NCI-H1105 (cell line): ENCODE measurements at places on chromosomes 16 and 17.
A peak's percentile ranks its signal among the peaks of the same experiment; 100 is the strongest.

- no peak for DNase-seq
Measured at GRCh38 chr16:22635357-22635761, 124.7 kb downstream of the NPIPB5 start.

GRCh38 chr17:67500261-67500660 is 123.2 kb downstream of the PITPNC1 start:
- DNase-seq, result no peak

DNA sequence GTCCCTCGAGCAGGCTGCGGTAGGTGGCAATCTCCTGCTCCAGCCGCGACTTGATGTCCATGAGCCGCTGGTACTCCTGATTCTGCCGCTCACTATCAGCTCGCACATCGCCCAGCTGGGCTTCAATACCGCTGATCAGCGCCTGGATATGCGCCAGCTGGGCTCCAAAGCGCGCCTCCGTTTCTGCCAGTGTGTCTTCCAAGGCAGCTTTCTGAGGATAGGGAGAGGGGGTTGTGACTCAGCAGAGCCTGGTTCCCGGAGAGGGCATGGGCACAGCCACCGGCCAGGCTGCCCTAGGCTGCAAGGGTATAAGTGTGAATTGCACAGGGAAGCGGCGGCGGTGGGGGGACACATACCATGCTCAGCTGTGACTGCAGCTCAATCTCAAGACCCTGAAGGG is 4.3 kb downstream of the KRT19 start:
- DNase-seq, result peak; percentile 78

DNA sequence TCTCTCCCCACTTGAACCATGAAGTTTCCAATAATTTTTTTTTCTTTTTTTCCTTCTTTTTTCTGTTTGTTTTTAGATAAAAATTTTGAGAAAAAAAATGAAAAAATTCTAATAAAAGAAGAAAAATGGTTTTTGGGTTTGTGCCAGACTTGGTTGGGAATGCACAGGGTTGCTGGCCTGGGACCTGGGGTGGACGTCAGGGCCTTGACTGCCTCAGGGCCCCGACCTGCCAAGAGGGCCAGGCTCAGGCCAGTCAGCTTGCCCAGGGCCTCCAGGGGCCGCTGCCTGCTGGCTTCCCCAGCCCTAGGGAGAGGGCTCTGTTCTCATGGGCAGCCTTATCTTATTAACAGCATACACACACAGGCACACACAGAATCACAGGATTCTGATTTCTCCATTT is 6.5 kb downstream of the TBX6 start:
- no peak for DNase-seq

GRCh38 chr16:13036600-13036999 is 135.2 kb downstream of the SHISA9 start:
- no peak for DNase-seq

- no peak for DNase-seq
Measured at GRCh38 chr16:31077592-31078396, 3.6 kb downstream of the ZNF646 start.

DNA sequence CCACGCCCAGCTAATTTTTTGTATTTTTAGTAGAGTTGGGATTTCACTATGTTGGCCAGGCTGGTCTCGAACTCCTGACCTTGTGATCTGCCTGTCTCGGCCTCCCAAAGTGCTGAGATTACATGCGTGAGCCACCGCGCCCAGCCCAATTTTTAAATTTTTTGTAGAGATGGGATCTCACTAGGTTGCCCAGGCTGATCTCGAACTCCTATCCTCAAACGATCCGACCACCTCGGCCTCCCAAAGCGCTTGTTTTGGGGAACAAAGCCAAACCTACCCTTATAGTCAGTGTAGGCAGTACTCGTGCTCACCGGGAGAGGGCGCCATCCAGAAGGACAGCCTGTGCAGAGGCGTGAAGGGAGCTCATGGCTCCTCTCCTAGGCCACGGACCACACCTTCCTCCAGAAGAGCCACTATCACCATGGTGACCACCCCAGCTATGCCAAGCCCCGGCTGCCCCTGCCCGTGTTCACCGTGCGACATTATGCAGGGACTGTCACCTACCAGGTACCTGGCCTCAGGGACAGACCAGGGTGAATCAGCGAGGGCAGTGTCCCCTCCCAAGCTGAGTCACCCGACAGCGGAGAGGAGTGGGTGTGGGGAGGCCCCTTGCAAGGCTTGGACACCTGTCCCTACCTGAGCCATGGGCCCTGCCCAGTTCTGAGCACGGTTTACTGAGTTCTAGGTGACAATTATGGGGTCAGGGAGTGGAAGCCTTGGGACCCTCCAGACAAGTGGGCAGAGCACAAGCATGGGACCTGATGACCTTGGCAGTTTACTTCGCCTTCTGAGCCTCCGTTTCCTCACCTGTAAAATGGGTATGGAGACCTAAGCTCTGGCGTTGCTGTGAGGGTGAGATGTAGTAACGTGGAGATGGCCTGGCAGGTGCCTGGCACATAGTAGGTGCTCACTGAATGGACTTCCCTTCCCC is 13.7 kb downstream of the MYO15B start:
- peak; percentile 18 for DNase-seq

DNA sequence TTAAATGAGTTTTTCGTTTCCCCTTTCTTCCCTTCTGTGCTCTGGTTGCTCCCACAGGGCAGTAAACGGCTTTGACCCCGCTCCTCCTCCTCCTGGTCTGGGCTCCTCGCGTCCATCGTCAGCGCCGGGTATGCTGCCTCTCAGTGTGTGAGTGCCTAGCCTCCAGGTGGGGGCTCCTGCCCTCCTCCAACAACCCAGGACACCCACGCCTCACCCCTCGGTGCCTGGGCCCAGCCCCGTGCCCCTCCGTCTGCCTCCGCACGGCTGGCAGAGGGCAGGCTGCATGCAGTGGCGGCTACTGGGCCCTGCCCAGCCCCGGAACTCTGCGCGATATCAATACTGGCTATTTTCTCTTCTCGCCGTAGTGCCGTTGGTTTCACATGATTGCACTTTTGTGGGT is 31.2 kb downstream of the NDEL1 start:
- DNase-seq, result no peak

DNA sequence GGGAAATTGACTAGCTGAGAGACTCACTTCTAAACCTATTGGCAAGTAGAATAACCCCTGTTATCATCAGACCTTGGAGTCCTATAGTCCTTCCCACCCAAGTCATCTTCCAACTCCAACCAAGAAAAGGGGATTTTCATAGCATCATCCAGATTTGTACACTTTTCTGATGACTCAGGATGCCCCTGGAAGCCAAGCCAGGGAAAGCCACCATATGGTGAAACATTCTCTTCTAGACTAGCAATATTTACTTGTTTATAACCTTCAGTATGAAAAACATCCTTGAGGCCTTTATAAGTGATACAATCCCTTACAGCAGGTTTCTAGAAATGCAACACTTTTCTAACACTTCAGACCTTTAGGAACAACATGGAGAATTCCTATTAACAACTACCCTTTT is 618.8 kb upstream of the CDH11 start:
- DNase-seq, result no peak

GRCh38 chr17:78897664-78898047 is 5.3 kb downstream of the CEP295NL start:
- DNase-seq, result no peak

GRCh38 chr17:34780438-34780837 is 180.8 kb downstream of the CCT6B start:
- DNase-seq, result no peak

DNA sequence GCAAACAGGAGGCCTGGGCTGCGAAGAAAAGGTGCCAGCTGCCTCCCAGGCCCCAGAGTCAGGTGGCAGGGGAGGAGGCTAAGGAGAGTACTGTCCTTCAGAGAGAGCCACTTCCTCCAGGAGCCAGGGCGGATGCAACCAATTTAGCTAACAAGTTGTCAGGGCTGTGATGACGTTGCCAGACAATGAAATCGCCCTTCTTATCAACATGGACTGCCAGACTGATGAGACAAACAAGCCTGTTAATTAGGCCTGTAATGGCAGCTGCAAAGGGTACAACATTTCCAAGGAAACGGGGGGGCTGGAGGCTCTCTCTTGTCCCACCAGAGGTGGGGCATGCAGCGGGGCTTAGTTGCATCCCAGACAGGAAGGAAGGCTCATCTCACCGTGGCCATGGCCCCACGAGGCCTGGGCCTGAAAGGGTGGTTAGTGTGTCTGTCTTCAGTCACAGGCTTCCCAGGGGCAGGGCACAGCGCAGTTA is 111.8 kb downstream of the SDK2 start:
- DNase-seq, result peak; percentile 12

- no peak for DNase-seq
Measured at GRCh38 chr17:40598619-40599467, 33.6 kb upstream of the CCR7 start.

- peak; percentile 100 for DNase-seq
Measured at GRCh38 chr17:74513987-74514631, 17.2 kb downstream of the CD300LB start.

DNA sequence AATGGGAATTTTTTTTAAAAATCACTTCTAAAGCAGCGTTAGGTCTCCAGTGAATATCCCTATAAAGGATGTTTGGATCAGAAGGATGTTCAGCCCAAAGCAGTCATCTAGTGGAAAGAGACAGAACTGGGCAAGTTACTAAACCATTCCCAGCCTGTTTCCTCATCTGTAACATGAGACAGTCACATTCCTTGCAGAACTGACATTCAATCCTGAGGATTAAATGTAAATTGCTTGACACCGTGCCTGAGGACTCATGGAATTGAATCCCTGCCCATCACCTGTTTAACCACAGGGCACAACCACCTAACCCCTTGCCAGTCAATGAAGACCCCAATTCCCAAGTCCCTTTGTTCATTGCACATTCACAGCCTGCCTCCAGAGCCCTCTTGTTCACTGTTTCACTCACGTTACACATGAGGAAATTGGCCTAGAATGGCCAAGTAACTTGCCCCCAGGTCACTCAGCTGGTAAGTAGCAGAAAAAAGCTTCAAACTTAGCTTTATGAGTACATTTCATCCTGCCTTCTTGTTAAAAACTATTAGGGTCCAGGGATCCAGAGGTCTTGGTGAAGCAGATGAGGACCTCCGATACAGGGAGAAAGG is 1.4 kb downstream of the CMTM2 start:
- DNase-seq, result no peak

DNA sequence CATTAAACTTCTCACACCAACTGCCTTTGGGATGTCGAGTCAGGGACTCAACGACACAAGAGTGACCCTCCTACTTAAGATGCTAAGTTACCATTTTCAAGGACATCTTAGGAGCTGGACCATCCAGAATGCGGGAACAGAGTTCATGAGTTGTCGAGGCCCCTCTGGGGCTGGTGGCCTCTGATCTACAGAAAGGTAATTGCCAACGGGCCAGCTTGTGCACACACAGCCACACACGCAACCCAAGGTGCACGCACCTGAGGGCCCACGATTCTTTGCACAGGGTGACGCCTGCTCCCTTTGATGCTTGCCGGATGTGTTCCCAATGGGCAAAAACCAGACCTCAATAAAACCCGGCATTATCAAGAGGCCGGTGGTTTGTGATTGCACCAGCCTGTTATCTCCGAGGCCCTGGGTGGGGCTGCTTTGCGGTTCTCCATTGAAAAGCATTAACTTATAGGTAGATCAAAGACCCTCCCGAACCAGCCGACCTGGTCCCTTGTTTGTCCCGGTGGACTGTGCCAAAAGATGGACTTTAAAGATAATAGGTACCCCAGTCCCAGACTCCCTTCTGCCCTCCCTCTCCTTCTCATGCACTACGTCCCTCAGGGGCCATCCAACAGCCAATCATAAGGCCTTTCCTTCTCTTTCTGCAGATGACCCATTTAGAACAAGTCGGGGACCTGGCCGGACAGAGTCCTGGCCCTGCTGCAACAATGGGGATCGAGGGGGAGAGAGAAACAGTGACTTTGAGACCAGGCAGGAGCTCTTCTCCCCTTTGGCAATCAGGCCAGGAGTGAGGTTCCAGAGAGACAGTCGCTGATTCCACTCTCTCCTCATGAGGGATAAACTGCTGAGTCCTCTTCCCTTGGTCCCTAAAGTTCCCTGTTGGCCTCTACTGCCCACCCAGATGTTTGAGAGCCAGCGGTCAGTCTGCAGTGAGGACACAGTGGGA is 292.5 kb downstream of the SOX9 start:
- DNase-seq, result no peak

DNA sequence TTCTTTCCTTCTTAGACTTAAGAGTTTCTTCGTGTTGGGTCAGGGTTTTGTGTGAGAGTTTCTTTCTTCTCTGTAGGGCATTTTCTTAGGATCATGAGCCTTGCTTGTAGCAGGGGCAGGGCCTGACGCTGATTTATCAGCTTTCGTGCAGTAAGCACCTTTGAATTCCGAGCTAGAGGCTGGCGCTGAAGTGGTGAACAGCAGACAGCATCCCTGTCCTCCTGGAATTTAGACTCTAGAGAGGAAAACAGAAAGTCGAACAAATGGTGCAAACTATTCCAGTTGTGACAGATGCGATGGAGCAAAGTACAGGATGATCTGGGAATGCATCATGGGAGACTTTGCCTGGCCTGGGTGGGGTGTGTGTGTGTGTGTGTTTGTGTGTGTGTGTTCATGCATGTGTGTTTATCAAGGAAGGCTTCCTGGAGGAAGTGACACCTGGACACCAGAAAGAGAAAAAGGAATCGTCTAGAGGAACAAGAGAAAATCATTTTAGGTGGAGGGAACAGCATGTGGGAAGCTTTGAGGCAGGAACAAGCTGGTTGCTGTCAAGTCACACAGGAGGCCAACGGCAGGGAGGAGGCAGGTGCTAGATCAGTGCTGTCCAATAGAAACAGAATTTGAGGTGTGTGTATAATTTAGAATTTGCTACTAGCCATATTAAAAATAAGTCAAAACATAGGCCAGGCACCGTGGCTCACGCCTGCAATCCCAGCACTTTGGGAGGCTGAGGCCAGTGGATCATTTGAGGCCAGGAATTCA is 60.2 kb downstream of the WWP2 start:
- DNase-seq, result no peak

DNA sequence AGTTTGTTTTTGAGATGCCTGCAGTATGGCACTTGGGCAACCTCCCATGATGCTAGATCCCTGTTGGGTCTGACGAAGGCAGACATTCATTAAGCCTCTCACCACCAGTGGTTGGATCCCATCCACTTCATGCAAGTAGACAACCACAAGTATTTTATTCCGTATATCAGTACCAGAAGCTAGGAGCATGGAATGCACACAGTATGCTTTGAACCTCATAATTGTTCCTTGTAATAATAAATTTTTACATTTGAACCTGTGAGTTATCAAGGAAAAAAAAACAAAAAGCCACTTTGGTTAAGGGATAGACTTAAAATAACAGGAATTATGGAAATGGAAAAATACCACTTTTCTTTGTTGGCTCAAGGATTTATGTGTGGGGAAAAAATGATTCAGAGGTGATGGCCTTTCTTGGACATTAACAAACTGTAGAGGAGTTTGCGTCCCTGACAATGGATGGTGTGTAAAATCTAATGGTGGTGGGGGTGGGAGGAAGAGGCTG is 107.1 kb upstream of the KCNJ16 start:
- DNase-seq, result no peak
